ENCODE measurements at places on chromosomes 1 and 21.

GRCh38 chr1:180256341-180257027 is 26.4 kb downstream of the LHX4 start:
- DNase-seq, result no peak

DNA sequence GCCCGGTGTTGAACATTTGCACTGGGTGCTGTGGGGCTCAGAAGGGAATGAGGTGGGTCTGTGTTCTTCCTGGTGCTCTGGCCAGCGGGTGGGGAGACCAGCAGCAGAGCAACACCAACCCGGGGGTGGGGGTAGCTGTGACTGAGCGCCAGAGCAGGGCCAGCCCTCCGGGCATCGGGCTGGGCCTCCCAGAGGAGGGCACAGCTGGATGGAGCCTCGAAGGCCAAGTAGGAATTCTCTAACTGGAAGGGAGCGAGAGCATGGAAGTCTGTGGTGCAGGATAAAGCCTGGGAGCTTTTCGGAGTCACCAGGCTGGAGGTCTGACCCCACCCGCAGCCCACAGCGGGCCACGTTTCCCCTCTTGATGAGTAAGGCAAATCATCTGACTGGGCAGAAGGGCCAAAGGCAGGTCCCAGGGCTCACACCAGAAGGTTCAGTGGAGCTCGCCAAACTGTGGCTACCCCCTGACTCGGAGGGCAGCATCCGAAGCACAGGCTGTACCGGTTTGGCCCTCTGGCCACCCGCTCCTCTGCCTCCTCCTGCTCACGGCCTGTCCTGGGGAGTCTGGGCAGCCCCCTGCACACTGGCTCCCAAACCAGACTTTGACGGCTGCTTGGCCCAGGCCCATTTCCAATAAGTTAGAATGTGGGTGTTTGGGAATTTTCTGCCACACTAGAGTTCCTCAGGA is 18.8 kb downstream of the SLC1A7 start:
- no peak for DNase-seq

GRCh38 chr1:207791290-207791689 is 39.4 kb downstream of the CD46 start:
- no peak for DNase-seq

GRCh38 chr1:33986390-33987095 is 122.7 kb downstream of the HMGB4 start:
- DNase-seq, result no peak

DNA sequence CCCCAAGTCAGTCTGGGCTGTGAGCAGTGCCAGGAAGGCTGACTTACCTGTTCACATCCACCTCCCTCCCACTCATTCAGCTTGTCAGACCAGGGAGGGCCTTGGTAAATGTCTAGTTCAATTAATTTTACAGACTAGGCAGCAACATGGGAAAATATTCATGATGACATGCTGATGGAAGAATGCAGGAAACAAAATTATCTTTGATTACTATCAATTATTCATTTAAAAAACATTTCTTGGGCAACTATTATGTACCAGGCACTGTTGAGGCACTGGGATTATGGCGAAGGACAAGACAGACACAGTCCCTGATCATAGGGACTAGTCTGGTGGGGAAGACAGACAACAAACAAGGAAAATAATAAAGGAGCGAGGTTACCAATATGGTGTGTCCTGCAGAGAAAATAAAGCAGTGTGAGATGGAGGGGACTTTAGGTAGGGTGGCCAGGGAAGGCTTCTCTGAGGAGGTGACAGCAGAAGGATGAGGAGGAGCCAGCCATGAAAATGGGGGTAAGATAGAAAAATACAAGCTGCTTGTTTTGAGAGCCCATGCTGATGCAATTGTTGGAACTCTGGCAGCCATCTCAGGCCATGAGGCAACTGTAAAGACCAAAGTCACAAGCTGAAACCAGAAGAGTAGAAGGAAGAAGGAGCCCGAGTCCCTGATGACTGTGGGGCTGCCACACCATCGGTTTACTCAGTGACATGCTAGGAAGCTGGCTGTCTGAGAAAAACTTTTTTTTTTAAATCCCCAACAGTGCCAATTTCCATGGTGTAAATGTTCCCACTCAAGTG is 14.0 kb downstream of the TRIM62 start:
- no peak for DNase-seq

GRCh38 chr1:39957299-39958015 is 2.5 kb downstream of the MFSD2A start:
- peak; percentile 55 for DNase-seq

GRCh38 chr1:15938628-15939161 is 37.2 kb downstream of the ZBTB17 start:
- DNase-seq, result no peak

DNA sequence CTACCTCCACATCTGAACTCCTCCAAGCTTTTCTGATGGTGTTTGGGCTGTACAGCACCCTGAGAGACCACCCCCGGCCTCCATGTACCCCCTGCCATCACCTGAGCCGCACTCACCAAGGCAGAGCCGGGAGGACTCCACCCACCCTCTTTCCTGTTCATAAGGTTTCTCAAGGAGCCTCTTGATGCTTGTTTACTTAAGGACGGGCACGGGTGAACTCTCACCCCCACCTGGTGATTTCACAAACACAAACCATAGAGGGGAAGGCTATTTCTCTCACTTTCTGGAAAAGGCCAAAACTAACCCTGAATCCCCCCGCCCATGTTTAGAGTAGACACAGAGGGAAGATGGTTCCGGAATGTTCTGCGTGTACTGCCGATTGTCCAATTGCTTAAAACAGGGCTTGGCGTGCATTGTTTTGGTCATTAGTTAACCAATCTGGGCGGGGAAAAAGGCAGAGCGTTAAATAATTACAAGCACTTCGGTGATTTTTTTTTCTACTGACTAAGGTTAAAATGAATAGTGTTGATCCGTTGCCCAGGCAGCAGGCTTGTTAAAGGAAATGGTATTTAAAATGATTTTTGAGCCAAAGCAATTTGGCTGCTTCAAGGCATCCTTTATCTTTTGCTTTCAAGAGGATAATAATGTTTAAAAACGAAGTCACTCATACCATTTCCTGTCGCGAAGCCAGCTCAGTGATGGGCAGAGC is 279.8 kb upstream of the VAMP3 start:
- DNase-seq, result peak; percentile 87

GRCh38 chr1:173448945-173449344 is 28.2 kb upstream of the PRDX6 start:
- no peak for DNase-seq

- DNase-seq, result no peak
These were observed 208.8 kb downstream of the GPR52 start for GRCh38 chr1:174656409-174657059.

GRCh38 chr1:47963568-47964358 is 33.4 kb downstream of the TRABD2B start:
- no peak for DNase-seq

DNA sequence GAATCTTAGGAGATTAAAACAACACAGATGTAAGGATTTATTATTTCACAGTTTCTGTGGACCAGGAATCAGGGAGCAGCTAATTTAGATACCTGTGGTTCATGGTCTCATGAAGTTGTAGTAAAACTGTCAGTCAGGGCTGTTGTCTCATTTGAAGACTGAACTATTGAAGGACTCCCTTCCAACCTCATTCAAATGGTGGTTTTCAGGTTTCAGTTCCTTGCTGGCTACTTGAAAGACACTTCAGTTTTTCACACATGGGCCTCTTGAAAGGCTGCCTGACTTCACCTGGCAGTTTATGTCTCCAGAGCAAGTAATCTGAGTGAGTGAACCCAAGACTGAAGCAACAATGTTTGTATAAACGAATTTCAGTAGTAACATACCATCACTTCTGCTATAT is 915.9 kb downstream of the PLA2G4A start:
- DNase-seq, result no peak

- DNase-seq, result no peak
These were observed 26.3 kb upstream of the PIGC start for GRCh38 chr1:172470149-172470548.

GRCh38 chr21:41280115-41280919 is 36.3 kb upstream of the FAM3B start:
- no peak for DNase-seq

- no peak for DNase-seq
These were observed 14.1 kb downstream of the EPS15 start for GRCh38 chr1:51504806-51505525.

DNA sequence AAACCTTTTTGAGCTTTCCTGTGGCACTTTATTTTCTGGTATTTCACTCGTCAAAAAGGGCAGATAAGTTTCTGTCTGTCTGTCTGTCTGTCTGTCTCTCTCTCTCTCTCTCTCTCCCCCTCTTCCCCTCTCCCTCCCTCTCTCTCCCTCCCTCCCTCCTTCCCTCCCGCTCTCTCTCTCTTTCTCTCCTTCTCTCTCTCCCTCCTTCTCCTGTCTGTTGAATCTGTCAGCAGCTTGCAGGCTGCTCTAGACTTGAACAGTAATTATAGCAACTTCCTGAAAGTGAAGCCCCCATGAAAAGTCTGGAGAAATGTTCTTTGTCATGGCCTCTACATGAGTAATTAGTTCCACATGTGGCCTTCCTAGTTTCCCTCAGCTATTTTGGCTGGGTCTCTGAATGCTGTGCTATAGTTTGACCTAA is 275.2 kb upstream of the C1orf105 start:
- no peak for DNase-seq

DNA sequence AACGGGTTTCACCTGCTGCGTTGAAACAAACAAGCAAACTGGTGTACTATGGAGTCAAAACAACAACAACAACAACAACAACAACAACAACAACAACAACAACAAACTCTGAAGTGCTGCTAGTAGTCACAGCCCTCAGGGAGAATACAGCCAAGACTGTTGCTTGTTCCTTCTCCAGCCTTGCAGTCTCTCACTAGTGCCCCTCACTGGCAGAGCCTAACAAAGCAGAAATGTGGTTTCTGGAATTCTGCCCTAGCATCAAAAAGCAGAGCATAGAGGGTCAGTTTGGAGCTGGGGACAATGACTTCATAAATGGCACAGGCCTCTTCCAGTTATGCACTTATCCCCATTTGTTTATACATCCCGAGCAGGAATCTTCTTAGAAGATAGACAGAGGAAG is 187.4 kb downstream of the KCNK2 start:
- DNase-seq, result no peak

- DNase-seq, result no peak
These were observed 11.3 kb downstream of the DCAF8 start for GRCh38 chr1:160251011-160251410.

- peak; percentile 11 for DNase-seq
These were observed at the start of gene KIAA0040 for GRCh38 chr1:175192630-175193526. KIAA0040 (minus strand) TSS chr1:175192776; CDS start chr1:175161013, 31,763 bp downstream.

- no peak for DNase-seq
These were observed 2.4 kb downstream of the PARP1 start for GRCh38 chr1:226405411-226405988.

DNA sequence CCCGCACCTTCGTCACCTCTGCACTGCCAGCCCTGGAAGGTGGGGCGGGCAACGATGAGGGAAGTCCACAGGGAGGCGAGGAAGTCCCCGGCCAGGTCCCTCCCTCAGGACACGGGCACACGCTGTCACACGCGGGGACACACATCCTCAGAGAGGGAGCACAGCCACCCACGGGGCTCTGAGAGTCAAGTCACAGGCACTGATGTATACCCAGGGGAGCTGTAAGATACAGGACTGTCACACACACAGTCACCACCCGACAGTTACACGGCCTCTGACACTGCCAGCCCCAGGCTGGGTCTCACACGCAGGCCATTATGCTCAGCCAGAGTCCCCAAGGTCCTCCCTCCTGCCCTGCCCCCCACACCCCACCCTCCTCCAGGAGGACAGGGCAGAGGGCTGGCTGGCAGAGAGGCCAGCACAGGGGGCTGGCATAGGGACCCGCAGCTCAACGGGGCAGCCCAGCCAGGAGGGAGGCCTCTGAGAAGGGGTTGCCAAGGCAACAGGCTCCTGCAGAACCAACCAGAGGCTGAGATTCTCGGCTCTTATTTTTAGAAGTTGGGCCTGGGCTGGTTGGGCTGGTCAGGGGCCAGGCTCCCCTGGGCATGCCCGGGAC is 17.7 kb upstream of the ADGRB2 start:
- no peak for DNase-seq
